NB4 (cell line): ENCODE measurements at places on chromosomes 7 and 10.

GRCh38 chr10:49761789-49762565 is at the start of gene OGDHL:
TSS of gene OGDHL (minus strand) at chr10:49762323. CDS start at chr10:49758592, 3,731 bp downstream.
- DNase-seq, result peak; percentile 80

DNA sequence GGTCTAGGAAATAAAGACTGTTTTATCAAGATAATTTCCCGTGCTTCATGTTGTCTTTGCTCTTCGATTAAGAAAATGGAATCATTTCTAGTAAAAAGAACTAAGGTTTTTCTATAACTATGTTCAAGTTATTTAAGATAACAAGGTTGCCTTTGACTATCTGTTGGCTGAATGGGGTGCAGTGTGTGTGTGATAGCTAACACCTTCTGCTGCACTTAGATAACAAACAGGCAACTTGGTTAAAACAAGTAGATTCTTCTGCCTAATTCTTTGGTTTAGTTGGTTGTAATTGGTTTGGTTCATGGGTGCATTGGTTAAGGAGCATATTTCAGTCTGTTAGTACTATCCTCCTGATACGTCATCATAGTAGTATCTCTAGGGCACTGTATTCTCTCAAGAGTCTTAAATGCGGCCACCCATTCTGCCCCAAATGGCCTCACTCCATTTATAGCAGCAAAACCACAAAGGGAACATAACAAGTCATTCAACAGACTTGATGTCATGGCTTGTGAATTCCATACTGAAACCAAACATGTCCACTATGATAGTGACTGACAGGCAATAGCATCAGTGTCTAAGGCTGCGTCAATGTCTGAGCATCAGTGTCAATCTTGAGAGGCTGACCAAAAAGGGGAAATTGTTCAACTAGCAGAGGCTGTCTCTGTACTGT is 55.7 kb downstream of the CCDC3 start:
- peak; percentile 15 for DNase-seq

GRCh38 chr10:4283846-4284610 is 499.0 kb upstream of the KLF6 start:
- no peak for DNase-seq

DNA sequence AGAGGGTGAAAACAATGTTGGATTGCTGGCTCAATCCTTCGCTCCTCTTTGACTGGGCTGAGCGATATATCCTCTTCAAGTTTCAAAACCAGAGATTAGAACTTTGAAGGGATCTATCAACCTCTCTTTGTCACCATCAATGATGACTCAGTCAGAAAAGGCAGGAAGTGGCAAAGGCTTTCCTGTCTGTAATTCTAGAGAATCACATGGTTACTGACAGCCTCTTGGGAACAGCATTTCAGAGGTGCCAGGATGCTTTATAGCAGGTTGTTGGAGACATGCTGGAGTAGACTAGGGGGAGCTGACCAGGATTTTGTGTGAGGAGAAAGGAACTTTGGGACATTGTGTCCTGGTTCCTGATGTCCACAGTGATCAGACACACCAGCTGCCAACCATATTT is 81.3 kb downstream of the PRKCQ start:
- DNase-seq, result peak; percentile 53

- DNase-seq, result no peak
Measured at GRCh38 chr10:83925133-83925532, 214.2 kb upstream of the GHITM start.

GRCh38 chr10:100743626-100744135 is 1.7 kb upstream of the PAX2 start:
- DNase-seq, result peak; percentile 83

- no peak for DNase-seq
Measured at GRCh38 chr7:73901231-73901822, 40.4 kb downstream of the TMEM270 start.

- DNase-seq, result peak; percentile 91
Measured at GRCh38 chr10:72272689-72273409, 875 bp upstream of the DDIT4 start.

GRCh38 chr10:114046087-114046458 is 2.4 kb downstream of the ADRB1 start:
- DNase-seq, result no peak

DNA sequence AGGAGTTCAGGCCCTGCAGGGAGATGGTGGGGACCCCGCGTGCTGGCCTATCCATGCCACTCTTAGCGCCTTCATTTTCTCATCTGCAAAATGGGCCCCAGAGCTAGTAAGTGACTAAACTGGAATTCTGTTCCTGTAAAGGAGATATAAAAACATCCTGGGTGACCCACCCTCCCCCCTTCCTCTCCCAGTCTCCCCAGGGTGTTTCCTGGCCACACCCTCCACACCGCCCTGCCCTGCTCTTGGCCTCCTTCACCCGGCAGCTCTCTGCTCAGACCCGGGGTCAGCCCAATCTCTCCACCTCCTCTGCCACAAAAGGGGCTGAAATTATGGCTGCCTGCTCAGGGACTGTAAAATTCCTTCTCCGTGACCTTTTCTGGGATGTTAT is 70.7 kb downstream of the C10orf105 start:
- peak; percentile 26 for DNase-seq

GRCh38 chr7:1946025-1946772 is 276.1 kb downstream of the ELFN1 start:
- no peak for DNase-seq

DNA sequence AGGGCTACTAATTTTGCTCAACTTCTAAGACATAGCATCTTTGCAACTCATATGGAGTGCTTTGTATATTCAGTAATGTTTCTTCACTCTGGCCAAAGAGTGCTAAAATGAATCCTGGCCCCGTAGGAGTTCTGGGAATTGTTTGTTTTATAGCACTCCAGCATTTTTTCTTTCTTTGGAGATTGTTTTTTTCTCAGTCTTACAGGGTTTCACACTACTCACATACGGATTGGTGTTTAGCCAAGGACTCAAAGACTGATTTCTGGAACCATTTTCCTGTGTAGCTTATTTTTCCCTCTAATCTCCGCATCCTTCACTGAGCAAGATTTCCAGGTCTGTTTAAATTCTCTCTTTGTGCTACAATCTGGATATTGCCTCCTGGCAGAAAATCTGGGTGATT is 6.4 kb downstream of the TAS2R41 start:
- DNase-seq, result no peak

DNA sequence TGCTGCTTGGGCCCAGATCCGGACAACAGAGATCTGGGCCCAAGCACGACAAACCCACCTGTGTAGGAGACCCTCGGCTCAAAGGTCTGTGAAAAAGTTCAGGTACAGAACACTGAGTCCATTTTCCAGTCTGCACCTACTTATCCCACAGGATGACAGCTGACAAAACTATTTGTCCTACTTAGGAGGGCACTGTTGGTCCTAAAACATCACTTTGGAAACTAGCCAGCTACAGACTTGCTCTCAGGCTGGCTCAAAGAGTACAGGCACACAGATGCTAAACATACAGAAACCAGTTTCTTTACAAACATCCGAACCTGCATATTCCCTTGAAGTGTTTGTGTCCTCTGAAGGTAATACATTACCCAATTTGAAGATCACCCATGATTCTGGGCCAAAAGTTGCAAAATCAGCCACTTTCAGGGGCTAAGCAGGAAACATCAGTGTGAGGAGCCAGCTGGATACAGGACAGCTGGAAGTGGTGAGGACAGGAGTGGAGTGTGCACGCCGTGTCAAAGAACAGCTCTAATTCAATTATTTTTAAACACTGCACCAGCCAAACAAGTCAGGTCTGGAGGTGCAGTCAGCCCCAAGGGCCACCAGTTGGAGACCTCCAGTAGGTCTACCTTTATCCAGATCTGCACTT is 88.5 kb downstream of the NOC3L start:
- no peak for DNase-seq

DNA sequence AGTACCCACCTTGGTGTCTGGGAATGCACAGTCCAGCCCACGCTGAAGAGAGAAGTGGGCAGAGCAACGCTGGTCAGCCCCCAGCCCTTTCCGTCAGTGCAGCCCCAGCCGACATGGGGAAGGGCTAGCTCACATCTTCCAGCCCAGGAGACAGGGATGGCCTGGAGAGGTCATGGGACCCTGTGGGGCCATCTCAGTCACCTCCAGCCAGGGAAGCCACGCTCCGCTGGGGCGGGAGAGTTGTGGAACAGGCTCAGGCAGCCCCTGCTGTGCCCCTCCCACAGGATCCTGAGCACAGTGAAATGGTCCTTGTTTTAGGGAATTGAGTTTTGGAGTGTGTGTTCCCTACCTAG is 85.1 kb downstream of the PAXIP1 start:
- no peak for DNase-seq

DNA sequence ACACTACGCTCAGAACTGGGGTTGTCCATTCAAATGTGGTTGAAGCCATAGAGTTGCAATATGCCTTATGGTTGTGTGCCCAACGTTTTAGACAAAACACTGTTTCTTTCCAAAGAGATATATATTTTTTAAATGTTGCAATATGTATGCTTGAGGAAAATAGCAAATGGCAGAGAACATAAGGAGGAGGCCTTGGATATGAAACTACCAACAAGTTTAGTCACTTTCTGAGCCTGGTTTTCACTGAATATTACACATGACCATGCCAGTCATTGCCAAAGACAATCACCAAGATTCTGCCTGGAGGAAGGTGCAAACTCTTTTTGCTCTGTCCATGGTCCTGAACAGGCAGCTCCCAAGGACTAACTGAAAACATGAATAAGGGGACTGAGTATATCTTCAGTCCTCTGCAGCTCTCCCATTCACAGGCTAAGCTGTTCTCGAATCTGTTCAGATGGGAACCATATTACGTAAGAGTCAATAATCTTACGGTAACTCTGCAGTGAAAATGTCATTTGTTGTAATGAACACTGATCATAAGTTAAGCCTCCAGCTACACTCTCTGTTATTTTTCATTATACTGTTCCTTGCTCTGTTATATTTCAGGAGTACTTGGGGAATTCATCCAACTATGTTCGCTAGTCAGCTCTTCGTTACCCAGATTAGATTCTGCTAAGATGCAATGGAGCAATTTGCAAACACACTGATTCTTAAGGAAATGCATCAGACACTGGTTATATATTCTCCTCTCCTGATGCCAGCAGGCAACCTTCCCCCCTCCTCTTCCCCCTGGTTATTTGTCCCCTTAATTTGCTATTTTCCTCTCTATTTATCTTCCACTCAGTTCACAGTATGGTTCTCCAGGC is 90.7 kb upstream of the C1QL3 start:
- DNase-seq, result peak; percentile 48

DNA sequence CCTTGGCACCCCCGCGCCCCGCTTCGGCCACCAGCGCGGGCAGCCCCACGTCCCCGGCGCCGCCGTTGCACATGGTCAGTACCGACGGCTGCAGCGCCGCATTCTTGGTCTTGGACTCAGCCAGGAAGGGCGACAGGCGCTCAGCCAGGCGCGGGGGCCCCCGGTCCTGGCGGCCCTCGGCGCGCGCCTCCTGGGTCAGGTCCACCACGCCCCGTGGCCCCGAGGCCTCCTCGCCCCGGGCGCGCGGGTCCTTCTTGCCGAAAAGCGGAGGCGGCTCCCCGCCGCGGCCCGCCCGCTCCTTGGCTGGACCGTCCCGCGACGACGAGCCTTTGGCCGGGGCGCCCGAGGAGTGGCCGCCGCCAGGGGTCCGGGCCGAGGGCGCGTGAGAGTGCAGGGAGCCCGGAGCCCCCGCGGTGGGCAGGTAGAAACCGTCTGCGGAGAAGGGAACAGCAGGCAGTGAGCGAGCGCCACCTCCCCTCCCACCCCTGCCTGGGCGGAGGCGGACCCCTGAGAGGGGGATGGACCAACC is 34.7 kb downstream of the TNRC18 start:
- DNase-seq, result no peak

DNA sequence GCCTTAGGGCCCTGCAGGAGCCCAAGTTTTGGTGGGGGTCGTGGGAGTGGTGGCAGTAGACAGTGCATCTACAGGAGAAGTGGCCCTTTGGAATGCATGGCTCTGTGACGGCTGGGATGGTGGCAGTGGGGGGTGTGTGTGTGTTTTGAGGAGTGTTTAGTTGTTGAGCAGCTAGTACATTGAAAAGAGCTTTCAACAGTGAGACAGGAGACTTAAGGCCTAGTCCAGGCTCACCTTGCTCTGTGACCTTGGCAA is 27.1 kb downstream of the ZNF775 start:
- peak; percentile 46 for DNase-seq

GRCh38 chr10:79176949-79177602 is 108.3 kb downstream of the ZMIZ1 start:
- DNase-seq, result no peak

- DNase-seq, result no peak
Measured at GRCh38 chr7:25829663-25830062, 322.3 kb upstream of the NFE2L3 start.

DNA sequence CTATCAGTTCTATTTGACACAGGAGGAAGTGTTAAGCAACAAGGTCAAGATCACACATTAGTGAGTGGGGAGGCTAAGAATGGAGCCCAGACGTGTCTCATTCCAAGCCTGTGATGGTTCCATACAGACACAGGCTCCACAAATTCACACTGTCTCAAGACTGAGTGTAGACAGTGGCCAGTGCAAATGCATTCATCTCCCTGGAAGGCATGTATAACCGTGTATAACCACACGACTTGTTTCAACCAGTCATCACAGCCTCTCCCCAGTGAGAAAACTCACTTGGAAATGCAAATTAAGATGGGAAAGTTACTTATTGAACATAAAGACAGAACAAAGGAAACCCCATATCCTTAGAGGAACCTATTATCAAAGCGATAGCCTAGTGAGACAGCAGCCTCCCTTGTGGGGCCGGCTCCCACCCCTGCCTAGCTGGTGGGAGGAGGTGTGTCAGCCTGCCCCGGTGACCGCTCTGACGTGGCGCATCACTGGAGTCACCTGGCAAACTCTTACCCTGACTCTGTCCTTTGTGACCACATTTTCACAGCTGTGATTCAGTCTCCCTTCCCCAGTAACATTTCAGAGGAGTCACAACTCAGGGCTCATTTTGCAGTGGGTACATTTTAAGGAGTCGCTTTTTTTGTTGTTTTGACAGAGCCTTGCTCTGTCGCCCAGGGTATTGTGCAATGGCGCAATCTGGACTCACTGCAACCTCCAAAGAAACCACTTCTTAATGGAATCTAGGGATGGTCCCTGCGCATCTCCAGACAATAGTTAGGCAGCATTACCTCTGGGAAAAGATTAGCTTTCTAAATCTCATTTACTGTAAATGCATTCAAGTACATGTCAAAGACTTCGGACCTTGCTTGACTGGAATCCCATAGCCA is 126.6 kb upstream of the PARD3 start:
- DNase-seq, result peak; percentile 24

DNA sequence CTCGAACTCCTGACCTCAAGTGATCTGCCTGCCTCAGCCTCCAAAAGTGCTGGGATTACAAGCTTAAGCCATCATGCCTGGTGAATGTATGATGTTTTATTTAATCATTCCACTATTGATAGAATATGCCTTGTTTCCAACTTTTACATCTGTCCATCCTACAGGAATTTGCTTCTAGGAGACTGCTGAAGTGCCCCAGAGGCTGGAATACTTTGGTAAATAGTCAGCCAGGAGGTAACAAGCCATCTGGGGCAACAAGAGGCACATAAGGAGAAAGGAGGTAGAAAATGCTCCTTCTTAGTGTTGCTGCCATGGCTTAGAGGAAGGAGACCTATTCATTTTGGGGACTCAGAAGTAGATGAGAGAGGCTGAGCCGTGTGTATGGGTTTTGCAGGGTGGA is 14.8 kb downstream of the PLCE1 start:
- DNase-seq, result no peak

GRCh38 chr10:42523098-42523497 is 115.3 kb downstream of the ZNF33B start:
- DNase-seq, result no peak

- no peak for DNase-seq
Measured at GRCh38 chr7:155191901-155192478, 105.7 kb upstream of the INSIG1 start.
